Hematopoietic multipotent progenitor cell treated with erythropoietin and hydrocortisone succinate and interleukin-3 and kit ligand, for 17 days (in vitro differentiated cells): ENCODE measurements at places on chromosomes 1 and 21.

DNA sequence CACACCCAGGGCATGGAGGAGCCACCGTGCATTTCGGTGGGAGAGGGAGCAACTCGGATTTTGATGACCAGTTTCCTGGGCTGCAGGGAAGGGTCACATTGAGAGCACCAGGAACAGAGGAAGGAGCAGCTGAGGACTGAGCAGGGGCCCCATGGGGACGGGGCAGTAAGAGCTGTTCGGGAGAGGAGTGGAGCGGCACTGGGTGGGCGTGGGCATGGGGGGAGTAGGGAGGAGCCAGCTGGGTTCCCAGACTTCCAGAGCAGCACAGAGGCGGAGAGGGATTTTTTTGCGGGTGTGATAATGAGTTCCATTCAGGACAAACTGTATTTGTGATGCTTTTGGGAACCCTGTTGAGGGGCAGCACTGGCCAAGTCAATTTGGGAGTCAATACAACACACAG, 17.4 kb upstream of the GPR153 start:
- DNase-seq: no peak

GRCh38 chr1:2344744-2345296, 46.5 kb downstream of the MORN1 start:
- DNase-seq: no peak

DNA sequence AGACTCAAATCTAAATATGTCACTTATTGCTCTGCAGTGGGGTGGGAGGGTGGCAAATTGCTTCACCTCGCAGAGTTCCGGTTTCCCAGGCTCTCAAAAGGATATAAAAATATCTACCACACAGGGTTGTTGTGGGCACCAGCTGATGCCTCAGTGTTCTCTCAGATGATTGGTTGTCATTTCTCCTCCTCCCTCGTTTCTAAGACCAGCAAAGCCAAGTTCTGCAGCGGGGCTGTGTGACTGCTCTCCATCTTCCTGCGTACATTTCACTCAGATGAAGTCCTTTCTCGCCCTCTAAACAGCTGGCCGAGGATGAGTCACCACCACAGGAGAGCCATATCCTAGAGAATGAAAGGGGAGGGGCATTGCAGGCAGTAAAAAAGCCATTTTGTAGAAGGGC, 35.0 kb upstream of the VWA5B1 start:
- DNase-seq: no peak

- DNase-seq: no peak
Observed at GRCh38 chr1:77776007-77776700, 3.3 kb upstream of the MIGA1 start.

DNA sequence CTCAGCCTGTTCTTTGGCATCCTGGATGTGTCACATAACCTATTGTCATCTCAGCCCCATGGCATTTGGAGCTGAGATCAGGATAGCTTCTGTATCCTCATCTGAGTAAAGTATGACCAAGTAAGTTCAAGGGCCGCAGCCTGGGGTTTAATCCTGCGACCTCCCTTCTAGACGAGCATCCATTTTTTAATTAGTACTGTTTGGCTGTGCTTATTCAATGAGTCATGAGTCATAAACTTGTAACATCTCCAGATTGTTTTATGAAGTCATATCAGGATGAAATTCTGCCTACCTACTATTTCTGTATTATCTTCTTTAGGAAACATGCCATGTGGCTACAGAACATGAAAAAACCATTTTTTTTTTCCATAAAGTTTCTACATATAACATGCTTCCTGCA, 119.1 kb downstream of the ERG start:
- DNase-seq: no peak

GRCh38 chr1:98277118-98277517, 356.3 kb upstream of the DPYD start:
- DNase-seq: no peak

DNA sequence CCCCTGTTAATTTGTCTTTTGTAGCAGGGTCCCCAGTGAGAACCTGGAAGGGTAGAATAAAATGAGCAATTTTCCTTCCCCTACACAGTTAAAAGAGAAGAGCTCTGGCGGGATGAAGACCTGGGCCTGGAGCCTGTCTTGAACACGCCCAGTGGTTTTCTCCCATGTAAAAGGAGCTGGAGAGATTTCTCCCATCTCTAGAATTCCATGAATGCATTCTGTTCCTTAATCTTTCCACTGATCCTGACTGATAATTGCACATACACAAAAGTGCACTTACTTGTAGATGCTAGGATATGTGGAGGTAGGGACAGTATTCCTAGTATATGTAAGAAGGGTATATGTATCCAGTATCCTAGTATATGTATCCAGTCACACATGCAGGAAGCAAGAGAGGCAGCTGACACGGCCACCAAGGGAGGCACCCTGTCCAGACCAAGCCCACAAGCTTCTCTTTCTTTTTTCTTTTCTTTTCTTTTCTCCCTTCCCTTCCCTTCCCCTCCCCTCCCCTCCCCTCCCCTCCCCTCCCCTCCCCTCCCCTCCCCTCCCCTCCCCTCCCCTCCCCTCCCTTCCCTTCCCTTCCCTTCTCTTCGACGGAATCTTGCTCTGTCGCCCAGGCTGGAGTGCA, 11.9 kb upstream of the PKNOX1 start:
- no peak for DNase-seq

DNA sequence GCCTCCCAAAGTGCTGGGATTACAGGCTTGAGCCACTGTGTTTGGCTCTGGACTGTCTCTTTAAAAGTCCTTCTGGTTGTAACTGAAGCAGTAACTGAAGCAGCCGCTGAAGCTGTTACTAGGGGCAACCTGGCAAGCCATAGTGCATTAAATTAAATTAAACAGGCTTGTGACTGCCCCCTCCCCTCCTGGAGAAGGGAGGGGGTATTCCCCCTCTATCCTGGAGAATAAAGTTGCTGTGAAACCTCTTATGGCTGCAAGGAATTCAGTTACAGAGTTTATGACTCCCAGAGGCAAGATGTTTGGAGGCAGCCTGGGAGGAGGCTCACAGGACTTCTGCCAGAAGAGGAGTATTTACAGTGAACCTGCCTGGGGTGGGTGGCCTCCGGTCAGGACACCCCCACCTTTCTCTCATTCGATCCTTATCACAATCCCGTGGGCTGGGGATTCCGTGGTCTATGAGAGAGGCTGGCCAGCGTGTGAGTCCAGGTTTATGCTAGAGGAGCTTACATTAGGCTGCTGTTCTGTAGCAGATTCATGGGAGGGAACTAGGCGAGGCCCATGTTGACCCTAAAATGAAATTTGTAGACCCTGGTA, 8.3 kb downstream of the TTC22 start:
- DNase-seq: no peak

DNA sequence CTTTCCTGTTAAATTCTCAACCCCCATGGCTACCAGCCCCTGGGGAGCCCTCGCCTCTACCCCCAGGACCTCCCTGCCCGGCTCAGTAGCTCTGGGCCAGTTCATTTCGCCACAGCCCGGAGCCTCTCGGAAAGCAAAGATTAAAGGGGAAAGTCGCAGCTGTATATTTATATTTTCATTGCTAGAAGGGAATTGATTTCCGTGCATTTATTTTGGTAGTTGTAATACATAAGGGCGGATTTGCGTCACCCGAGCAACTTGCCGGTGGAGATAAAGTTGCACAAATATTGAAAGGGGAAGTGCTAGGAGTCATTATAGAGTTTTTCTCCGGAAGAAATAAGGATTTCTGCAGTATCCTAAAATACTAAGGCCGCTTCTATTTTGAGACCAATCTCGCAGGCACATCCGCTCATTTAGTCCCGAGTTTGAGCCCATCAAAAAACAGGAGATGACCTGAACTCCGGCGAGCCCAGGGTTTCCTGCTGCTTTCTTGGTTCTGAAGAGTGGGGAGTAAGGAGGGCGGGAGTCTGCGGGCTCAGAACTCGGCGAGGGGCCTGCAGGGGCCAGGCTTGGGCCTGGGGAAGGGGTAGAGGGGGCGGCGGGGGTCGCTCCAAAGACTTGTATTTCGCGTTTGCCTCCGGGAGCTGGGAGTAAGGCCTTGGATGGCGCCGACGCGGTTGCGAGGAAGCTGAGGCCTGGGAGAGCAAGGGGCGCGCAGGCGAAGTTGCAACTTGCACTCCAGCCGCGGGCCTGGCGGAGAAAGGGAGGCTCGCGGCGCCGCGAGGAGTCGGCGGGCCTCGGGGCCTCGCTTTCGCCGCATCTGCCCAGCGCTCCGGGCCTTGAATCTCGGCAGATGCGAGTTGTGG, 2.5 kb upstream of the HLX start:
- no peak for DNase-seq

DNA sequence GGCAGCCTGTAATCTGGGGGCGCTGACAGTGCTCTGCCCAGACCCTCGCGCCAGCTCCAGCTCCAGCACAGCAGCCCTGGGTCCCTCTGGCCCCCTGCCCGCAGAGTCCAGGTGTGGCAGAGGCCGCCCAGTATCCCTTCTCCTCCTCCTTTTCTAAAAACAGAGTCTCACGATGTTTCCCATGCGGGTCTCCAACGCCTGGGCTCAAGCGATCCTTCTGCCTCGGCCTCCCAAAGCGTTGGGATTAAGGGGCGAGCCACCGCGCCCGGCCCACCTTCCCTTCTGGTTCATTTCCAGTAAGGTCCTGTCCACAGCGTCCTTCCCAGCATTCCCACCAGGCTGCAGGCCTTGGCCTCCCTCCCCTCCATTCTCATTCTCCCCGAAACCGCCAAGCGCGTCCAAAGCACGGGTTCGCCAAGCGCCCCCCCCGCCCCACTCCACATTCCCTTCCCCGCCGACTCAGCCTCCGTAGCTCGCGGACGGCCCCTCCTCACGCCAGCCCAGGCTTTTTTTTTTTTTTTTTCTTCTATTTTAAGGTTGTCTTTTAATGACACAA, 2.0 kb upstream of the PCBP3 start:
- no peak for DNase-seq

DNA sequence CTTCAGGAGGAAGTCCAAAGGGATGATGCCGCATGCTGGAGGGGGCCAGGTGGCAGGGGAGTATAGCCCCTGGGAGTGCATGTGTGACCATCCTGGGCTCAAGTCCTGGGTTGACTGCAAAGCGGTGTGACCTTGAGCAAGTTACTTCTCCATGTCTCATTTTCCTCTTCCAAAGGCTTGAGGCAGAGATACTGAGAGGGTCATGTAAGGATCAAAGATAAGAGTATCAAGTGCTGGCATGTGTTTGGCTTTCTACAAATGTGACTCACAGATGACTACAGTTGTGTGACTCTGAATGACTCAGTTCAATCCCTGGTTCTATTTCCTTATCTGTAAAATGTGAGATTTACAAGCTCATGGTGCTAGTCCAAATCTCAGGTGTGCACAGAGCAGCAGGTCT, 26.1 kb downstream of the PROK1 start:
- DNase-seq: no peak

DNA sequence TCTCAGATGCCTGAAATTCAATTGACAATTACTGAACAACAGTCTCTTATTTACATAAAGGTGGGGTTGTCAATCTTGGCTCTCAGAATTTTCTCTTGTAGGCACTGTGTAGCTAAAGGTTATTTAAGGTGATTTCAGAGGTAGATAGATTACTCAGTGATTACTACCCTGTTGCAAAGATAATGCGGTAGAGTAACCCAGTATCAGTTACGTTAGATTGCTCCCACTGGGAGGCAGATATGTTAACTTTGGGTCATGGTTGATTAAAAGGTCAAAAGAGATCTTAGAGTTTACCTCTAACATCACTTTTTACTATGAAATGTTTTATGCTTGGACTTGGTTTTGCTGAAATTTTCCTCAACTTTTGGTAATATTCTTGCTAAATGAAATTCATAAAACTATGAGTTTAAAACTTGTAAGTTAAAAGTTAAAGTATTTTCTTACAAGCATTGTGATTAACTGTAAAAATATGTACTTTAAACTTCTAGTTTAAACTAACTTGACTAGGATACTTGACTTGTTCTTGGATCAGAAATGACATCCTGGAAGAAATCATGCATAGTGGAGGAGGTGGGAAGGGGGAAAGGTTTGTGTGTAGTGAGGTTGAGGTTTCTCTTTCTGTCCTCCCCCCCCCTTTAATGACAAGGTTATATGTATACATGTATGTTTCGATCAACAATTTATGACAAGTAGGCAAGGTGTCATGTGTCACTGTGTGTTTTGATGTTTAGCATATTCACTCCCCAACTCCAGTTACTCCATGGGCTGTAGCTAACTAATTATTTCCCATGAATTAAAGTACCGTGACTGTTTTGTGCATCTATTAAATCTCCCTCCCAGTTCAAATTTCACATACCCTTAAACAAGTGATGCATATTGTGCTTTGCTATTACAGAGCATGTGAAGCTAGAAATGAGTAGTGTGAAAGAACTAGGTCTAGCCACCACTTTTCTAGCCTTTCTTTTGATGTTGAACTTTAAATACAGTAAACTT, 2.9 kb downstream of the LAMC1 start:
- no peak for DNase-seq

DNA sequence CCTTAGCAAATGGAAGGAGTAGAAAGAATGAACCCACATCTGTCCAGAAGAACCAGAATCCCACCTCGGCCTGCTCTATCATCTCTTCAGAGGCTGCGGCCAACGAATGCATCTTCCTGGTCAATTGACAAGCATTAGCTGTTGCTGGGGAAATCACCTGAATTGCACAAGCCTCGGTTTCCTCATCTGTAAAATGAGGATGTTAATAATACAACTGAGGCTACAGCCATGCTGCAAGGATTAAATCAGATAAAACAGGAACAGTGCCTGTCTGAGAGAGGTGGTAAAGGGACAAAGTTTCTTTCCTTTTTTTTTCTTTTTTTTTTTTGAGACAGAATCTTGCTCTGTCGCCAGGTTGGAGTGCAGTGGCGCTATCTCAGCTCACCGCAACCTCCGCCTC, 99.8 kb downstream of the KIF14 start:
- DNase-seq: no peak

- DNase-seq: no peak
Observed at GRCh38 chr1:204080163-204080903, 7.4 kb downstream of the SOX13 start.

DNA sequence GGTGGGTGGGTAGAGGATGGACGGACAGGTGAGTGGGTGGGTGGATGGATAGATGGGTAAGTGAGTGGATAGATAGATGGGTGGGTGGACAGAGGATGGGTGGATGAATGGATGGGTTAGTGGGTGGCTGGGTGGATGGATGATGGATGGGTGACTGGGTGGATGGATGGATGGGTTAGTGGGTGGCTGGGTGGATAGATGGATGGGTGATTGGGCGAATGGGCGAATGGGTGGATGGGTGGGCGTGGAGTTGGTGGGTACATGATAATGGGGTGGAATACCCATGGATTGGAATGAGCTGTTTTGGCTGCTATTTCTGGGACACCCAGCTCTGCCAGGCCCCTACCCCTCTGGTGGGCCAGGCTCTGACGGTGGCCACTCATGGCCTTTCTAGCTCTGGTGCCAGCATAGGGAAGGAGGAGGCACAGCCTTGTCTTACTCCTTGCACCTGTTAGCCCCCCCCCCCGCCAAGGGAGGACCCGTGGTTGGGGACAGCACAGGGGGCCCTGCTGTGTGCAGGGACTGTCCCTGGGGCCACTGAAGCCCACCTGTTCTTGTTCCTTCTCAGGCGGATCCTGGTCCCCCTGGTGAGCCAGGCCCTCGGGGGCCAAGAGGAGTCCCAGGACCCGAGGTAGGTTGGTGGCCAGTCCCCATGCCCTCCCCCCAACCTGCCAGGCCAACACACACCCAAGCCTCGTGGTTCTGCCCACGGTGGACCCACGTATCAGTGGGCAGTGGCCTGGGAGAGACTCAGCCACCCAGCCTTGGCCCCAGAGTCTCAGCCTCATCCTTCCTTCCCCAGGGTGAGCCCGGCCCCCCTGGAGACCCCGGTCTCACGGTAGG, 26.4 kb downstream of the COL6A2 start:
- no peak for DNase-seq

GRCh38 chr1:91863498-91863897, 22.5 kb downstream of the TGFBR3 start:
- DNase-seq: no peak

- DNase-seq: no peak
Observed at GRCh38 chr1:47477595-47478080, 39.8 kb downstream of the FOXD2 start.

GRCh38 chr1:28194326-28195035, 18.0 kb upstream of the PTAFR start:
- DNase-seq: no peak
